Stimulated activated CD8-positive, alpha-beta memory T cell treated with anti-CD3 and anti-CD28 coated beads, Interleukin-7, amount 100 ng/mL, for 1 hour (primary cell): ENCODE measurements at places on chromosomes 1 and 21.

GRCh38 chr21:43644609-43645008, 14.7 kb downstream of the HSF2BP start:
- no peak for DNase-seq

- DNase-seq: no peak
Observed at GRCh38 chr1:81414488-81415015, 386.2 kb upstream of the ADGRL2 start.

GRCh38 chr1:192489047-192489446, 86.5 kb upstream of the RGS1 start:
- no peak for DNase-seq

- DNase-seq: no peak
Observed at GRCh38 chr1:204366759-204367158, 7.0 kb upstream of the PLEKHA6 start.

DNA sequence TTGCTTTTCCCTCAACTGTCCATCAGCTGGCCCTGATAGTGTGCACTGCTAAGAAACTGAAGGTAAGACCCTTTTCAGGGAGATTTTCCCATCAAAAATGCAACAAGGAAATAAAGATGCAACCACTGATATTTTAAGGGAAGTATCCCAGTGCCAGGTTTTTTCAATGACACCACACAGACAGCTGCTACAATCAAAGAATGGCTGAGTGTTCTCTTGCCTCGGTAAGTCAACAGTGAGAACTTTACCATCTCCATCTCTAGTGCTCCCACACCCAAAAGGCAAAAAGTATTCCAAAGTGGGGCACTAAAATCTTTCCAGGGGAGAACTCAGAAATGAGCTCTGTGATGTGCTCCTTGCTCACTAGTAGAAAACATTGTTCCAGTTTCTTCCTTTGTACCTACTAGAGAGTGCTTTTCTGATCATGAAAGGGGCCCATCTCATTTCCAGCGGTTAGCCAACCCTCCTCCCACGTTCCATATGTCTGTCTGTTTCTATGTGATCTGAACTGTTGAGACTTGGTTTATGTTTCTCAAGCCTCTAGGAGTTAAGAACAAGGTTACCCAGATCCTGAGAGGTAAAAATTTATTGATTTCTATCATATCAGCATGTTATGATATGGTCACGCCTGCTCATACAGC, 67.6 kb upstream of the NEK2 start:
- DNase-seq: no peak

DNA sequence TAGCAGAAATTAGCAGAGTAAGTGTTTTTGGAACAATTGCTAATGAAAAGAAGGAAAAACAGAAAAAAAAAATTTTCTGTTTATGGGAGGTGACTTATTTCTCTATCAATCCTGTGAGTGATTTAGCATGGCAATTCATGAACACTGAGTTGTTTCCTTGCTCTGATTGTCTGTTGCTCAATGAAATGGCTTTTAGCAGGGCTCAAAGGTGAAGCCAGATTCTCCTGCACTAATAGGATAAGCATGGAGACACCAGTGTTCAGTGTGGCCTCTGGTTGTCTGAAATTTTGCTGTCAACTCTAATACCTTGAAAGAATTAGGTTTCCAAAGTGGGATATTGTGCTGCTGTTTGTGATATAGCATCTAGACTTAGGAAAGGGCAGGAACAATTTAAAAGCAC, 15.8 kb downstream of the TRIM45 start:
- DNase-seq: no peak

GRCh38 chr21:40504825-40505224, 342.1 kb downstream of the DSCAM start:
- no peak for DNase-seq

- no peak for DNase-seq
Observed at GRCh38 chr1:223229756-223230155, 86.7 kb upstream of the TLR5 start.
